ENCODE measurements at places on chromosomes 7 and 10.

DNA sequence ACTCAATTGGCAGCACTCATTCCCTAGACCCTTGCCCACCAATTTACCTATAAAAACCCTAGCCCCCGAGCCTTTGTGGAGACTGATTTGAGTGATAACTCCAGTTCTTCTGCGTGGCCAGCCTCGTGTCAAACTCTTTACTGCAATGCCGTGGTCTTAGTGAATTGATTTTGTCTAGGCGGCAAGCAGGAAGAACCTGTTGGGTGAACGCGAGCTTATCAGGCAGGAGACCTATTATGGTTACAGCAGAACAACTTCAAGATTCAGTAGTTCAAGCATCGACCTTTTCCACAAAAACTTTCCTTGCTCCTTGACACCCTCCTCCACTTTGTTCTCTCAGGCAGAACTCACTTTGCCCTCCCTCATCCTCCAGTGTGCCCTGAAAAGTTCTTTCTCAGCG, 12.2 kb downstream of the SSMEM1 start:
- no peak for DNase-seq

- peak; percentile 100 for DNase-seq
Measured at GRCh38 chr10:113073549-113074189, 123.6 kb downstream of the TCF7L2 start.

DNA sequence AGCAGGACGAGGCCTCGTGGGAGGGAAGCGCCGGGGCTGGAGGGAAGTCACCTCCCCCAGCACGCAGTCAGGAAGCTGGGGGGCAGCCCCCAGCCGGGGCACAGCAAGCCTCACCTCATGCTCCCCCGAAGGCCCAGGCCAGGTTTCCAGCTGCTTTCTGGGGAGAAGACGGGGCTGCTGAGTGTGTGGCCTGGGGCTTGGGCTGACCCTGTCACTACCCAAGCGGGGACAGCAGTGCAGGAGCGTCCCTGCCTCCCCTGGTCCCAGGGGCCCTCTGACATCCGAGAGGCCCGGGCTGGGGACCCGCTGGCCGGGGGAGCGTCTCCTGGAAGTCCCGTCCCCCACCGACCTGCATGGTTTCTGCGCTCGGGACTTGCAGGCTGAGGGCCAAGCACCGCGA, 19.7 kb upstream of the NKX6-2 start:
- no peak for DNase-seq

- DNase-seq = no peak
Measured at GRCh38 chr7:90587766-90588165, 8.4 kb upstream of the CDK14 start.

- no peak for DNase-seq
Measured at GRCh38 chr7:127245002-127245401, 7.7 kb downstream of the GRM8 start.

DNA sequence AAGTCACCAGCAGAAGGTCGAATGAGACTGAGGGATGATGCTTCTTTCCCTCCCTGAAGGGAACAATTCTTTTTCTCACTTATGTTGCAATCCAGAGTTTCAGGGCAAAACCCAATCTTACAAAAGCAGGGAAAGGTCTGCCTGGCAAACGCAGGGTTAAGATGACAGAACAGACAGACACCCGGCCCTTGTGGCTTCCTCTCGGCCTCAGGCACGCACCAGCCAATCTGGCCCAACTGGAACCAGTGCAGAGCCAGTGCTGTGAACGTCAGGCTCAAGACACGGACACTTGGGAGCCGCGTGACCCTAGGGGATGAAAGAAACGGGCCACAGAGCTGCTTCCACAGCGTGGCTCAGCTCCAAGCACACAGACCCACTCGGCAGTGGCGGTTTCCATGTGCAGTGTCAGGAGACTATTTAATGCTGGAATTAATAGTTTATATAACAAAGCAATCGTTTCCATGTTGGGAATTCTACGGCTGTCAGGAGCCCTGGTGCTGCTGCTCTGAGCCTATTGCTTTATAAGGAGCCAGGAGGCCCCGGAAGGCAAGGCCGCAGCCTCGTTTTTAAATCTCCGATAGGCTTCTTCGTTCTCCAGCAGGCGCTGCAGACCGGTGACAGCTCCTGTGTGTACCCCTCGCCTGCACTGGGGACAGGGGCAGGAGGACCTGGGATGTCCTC, 198.4 kb downstream of the DIP2C start:
- DNase-seq = no peak

- peak; percentile 55 for DNase-seq
Measured at GRCh38 chr7:23117841-23118240, 12.3 kb downstream of the KLHL7 start.

GRCh38 chr10:51008346-51008745, 65.9 kb upstream of the PRKG1 start:
- DNase-seq = no peak

DNA sequence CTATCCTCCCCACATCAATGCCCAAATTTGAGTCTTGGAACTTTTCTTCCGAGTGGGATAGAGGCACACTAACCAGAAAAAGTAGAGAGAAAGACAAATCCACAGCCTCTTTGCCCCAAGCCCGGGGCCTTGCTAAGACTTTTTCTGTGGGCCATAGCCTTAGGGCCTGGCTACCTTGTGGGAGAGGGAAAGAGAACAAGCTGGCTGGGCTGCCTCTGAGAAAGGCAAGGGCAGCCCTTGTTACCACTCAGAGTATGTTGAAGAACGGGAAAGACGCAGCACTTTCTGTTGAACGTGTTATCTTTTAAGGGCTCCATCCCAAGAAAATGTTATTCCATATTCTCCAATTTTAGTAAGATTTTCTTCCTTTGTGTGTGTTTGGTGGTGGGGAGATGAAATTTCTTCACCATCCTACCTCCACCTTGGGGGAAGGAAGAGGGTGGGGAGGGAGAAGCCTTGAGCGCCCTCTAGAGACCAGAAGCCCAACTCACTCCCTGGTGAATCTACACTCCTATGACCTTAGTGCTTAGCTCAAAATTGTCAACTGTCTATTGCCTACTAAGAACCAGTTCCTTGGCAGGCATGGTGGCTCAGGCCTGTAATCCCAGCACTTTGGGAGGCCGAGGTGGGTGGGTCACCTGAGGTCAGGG, 3.9 kb upstream of the NRF1 start:
- DNase-seq = peak; percentile 41

GRCh38 chr7:69110450-69111050, 487.7 kb upstream of the AUTS2 start:
- no peak for DNase-seq

- DNase-seq = no peak
Measured at GRCh38 chr7:92682903-92683539, 92.8 kb upstream of the FAM133B start.
